ENCODE measurements at places on chromosomes 5 and 9.

DNA sequence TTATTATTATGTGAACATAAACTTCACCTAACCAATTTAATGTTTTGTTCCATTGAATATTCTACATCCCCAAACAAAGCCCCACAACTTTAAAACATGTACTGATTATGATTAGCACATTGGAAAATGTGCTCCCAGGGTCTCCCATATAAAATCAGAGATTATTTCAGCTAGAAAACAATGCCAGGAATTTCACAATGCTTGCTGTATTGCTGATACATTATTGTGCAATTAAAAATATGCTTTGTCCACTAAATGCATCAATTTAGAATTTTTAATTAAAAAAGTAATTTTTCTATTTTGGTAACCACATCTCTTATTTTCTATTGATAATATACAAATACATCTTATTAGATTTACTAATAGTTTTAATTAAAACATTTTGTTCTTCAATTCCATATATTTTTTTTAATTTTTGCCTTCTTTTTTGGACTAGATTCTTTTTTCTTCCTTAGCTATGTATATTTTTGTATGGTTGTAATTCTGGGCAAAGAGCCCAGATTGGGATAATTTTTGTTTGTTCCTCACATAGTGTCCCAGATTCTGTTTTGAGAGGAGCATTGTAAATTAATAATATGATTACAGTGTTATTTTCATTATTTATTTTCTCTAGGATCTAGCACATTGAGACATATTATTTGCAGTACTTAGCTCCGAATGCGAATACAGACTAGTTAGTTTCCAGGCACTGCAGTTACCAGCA, 241.5 kb upstream of the CDH18 start:
- DNase-seq = no peak

GRCh38 chr9:129863059-129863690, 27.9 kb downstream of the USP20 start:
- peak; percentile 97 for DNase-seq

DNA sequence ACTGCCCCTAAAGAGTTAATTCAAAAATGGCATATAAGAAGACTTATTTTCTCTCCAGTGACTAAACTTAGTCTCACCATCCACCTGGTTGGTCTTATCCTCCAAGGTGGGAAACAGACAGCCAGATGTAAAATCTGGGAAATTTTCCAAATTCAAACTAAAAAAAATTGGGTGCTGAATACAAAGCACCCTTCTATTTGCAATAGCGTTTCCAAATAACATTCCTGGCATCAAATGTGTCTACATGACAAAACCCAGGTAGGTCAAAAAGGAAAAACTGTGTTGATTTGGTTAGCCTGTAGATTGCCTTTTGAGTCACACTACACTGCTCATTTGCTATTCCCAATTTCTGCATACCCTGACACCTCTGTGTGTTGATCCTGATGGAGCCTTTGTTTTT, 252.2 kb downstream of the NR2F1-AS1 start:
- no peak for DNase-seq

- DNase-seq = no peak
These were observed 600.2 kb upstream of the TLE4 start for GRCh38 chr9:78971540-78971939.

DNA sequence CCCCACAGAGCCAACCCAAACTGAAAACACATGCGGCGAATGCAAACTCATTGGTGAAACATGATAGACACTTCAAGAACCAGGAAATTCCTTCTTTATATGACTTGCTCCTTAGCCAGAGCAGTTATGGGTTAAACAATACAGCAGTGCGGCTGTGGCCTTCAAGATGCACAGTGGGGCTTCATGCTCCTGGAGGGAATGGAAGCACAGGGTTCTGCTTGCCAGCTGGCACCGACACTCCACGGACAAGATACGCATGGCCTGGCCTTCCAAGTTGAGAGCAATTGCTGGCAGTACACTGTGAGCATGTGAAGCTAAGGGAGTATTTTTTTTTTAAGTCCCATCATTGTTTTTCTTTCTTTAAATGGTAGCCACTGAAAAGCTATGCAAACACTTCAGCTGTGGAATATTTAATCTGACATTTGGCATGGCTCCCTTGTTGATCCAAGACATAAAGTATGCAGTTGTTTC, 451.6 kb upstream of the CD180 start:
- DNase-seq = no peak

DNA sequence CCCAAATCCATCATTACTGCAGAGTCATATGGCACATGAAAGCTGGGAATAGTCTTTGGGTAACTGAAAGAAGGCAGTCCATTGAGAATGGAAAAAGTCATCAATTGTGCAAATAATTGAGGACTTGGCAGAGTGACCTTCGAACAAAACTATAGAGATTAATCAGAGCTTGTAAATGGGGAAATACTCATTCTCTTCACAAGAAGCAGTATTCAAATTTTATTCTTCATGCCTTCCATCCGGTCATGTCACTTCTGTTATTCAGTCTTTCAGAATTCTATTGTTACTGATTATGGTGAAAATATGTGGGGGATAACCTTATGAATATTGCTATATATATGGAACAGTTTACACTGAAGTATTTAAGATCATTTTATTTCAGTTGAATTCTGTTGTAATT, 8.1 kb downstream of the RGMB start:
- DNase-seq = no peak

DNA sequence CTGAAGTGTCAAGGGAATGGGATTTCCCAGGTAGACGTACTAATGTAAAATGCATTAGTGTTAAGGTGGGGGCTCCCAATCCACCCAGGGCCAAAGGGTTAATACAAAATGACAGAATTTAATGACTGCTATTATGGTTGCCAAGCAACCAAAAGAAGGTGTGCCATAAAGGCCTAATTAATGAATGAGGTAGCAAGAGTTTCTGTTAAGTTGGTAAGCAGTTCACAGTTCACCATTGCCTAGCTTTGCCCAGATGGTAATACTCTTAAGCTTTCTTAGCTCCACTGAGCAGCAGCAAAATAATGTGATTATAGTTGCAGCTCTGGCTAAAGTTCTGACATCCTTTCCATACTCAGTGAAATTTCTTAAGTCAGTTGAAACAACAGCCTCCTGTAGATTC, 211.7 kb downstream of the DENND1A start:
- no peak for DNase-seq
